ENCODE measurements at places on chromosomes 16 and 17. TPM values are rescaled to one million over a fixed set of nuclear protein-coding genes. Genes with fewer than 3 reads are reported as not detected.

GRCh38 chr17:49793309-49793708, 4.8 kb downstream of the KAT7 start:
- DNase-seq: no peak

DNA sequence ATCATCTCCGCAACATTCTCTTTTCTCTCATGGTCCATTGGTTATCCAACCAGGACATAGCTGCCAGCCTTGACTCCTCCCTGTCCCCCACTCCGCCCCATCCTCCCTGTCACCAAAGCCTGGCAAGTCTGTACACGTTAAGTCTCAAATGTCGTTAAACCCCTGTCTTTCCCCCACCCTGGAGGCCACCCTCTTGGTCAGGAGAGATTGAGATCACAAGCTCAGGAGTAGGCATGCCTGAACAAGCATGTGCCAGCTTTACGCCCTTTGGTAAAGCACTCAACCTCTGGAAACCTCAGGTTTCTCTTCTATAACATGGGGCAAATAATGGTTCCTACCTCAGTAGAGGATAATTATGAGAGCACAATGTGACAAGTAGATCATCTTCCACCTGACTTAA, 38.1 kb upstream of the CCL1 start:
- DNase-seq: no peak

DNA sequence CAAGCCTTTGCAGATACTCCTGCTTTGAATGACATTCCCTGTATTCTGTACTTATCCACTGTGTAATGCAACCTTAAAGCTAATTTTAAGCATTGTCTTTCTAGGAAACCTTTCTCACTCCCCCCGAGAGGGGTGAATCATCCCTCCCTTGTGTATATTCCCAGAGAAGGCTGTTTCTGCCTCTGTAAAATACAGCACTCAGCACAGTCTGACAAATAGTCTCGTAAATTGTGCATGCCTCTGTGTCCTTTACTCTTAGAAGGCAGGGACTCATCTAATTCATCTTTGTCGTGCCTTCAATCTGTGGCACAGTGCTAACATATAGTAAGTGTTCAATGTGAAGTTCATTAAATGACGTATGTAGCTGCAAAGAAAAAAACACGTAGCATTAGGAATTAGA, 200.7 kb downstream of the CA10 start:
- no peak for DNase-seq

DNA sequence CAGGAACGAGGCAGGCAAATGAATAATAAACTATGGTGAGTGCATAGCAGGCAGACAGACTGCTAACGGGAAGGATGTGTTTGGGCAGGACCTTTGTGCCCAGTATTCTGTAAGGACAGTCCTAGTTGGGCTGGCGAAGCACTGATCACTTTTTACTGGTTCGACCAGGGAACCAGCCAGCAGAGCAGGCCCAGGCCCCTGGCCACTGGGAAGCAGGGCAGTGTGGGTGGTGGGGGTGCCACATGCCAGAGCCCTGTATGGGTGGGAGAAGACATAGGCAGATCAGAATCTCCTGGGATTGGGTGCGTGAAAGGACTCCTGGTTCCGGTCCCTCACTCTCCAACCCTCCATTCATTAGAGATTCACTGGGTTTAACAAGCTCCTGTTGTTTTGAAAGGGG, 4.0 kb upstream of the VAMP2 start:
- no peak for DNase-seq

- peak; percentile 66 for DNase-seq
These were observed 24.8 kb upstream of the SIAH1 start for GRCh38 chr16:48409839-48410632.

DNA sequence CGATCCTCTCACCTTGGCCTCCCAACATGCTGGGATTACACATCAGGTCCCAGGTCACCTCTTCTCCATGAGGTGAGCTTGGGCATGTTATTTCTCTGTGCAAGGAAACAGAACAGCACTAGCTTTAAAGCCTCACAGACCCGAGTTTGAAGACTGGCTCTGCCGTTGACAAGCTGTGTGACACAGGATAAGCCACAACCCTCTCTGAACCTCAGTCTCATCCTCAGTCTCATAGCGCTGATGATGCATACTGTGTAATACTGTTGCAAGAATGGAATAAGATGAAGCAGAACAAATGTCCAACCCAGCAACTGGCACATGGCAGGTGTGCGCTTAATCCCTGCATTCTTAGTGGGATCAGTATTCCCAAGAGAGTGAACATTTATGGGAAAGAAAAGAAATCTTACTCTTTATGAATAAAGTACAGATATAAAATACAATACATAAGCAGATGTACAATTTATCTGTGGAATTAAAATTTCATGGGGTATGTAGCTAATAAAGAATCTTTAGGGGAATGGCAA, 43.5 kb downstream of the ABAT start:
- DNase-seq: no peak

GRCh38 chr16:804193-805048, 3.9 kb upstream of the GNG13 start:
- no peak for DNase-seq

GRCh38 chr16:89727406-89728120, 6.2 kb downstream of the ZNF276 start:
- DNase-seq: no peak

DNA sequence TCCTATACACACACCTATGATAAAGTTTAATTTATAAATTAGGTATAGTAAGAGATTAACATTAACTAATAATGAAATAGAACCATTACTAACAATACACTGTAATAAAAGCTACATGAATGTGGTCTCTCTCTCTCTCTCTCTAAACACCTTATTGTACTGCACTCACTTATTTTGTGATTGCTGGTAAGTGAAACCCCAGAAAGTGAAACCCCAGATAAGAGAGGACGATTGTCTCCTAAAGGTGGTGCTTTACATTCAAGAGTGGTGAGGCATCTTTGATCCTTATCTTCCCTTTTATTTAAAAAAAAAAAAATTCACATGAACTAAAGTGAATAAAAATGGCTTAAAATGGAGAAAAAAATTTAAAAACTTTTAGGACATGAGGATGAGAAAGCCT, 80.1 kb upstream of the TRAP1 start:
- DNase-seq: no peak

GRCh38 chr17:60188759-60189158, 39.0 kb downstream of the CA4 start:
- DNase-seq: no peak

DNA sequence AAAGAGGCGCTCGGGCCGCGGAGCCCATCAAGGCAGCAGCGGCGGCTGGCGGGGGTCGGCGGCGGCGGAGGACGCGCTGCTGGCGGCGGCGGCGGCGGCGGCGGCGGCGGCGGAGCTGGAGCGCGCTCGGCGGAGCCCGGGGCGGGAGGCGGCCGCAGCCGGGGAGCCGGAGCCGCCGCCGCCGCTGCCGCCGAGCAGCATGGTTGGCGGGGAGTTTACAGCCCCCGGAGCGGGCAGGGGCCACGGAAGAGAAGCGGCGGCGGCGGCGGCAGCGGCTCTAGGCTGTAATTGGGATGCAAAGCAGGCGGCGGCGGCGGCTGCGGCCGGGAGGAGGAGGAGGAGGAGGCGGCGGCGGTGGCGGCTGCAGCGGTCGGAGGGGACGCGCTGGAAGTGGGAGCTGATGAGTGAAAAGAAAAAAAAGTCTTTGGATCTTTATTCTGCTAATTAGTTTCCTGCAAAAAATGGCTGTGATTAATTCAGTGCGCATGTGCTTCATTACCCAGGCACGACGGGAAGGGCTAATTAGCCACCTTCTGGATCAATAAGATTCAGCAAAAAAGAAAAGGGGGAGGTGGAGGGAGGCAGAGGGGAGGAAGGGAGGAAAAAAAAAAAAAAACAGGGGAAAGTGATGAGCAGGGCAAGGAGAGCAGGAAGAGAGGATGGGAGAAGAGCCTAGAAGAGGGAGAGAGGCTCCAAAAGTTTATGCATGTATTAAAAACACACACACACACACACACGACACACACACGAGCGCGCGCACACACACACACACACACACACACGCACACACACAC, 10.9 kb upstream of the ZFHX3 start:
- DNase-seq: no peak

- DNase-seq: no peak
These were observed 64.5 kb downstream of the ASIC2 start for GRCh38 chr17:33228548-33228947.

DNA sequence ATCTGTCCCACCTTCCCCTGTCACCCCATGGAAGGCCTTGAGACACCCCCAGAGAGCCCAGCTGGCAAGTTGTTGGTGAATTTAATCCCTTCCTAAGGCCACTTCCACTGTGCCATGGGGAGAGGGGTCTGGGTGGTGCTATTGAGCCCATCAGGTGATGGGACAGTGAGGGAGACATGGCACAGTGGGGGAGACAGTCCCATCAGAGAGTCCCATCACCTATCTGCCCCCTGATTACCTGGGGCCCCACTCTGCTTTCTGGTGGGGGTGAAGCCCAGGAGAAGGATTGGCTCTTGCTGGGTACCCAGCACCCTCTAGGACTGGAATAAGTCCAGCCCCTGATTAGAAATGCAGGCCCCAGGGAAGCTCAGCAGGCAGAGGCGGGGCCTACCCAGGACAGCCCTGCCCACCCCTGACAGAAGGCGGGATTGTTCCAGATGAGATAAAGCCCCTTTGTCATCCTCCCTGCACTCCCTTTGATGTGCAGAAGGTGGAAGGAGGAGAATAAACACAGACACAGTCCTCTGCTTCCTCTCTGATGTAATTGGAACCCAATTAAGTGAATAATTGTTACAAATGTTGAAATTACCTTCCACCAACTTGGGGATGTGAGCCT, 18.9 kb downstream of the TMEM132E start:
- no peak for DNase-seq

- DNase-seq: no peak
These were observed 676.3 kb upstream of the CDH8 start for GRCh38 chr16:62712566-62712965.

DNA sequence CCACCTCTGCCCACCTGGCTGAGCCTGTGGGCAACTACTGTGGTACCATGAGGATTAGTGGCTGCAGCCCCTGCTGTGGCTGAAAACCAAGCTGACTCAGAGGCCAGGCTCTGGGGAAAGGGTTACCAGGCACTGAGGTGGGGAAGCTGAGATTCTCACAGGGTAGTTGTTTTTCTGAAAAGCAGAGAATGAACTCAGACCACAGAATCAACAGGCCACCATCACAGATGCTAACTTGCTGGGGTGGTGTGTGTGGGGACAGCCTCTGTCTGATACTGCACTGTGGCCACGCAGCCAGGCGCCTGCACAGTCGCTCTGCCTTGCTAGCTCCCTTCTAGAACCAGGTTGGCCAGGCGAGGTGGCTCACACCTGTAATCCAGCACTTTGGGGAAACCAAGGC, 28.8 kb downstream of the NPLOC4 start:
- no peak for DNase-seq

- no peak for DNase-seq
These were observed 17.7 kb upstream of the SLC12A3 start for GRCh38 chr16:56847173-56847910.

GRCh38 chr16:24858219-24859041, 12.7 kb downstream of the SLC5A11 start:
- DNase-seq: no peak

DNA sequence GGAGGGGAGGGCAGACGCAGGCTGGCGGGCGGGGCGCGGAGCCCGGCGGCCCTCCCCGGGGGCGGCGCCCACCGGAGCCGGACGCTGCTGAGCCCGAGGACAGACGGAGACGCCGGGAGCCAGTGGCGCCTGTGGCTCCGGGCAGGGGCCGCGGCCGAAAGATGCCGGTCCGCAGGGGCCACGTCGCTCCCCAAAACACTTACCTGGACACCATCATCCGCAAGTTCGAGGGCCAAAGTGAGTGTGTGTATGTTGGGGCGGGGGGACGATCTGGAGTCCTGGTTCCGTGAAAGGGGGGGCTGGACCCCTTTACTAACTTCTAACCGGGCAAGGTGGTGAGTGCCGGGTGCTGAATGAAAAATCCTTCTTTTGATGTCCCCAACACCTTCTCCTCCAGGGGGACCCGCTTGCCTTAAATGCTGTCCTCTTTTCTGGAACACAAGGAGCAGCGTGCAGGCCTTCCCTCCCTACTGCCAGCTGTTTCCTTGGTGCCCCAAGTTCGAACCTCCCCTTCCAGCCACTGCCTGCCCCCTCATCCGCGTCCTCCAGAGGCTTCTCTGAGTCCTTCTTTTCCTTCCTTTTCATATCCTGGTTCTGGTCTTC, at the start of gene KCNH6:
KCNH6 (plus strand) TSS at position 106 of the 603 bp plus-strand sequence; CDS start at position 162, 56 bp downstream.
- no peak for DNase-seq

GRCh38 chr17:28188841-28189263, 130.1 kb upstream of the TMEM97 start:
- no peak for DNase-seq

The CCL5 gene
- total RNA-seq: 1.0 TPM

The KRTAP9-8 gene
- total RNA-seq: not detected

The GTF3C1 gene
- 77.2 TPM for total RNA-seq

The MYH10 gene
- total RNA-seq: 48.9 TPM

The EARS2 gene
- 18.1 TPM for total RNA-seq

The NPIPB13 gene
- 1.7 TPM for total RNA-seq

The DPEP2 gene
- 1.6 TPM for total RNA-seq

The ANKS3 gene
- 13.5 TPM for total RNA-seq

The SRCIN1 gene
- 1.1 TPM for total RNA-seq

The SEZ6L2 gene
- total RNA-seq: 2.6 TPM

The TP53TG3B gene
- total RNA-seq: not detected

The CDRT15L2 gene
- total RNA-seq: not detected

The LASP1 gene
- 65.4 TPM for total RNA-seq

The NUDT21 gene
- total RNA-seq: 43.7 TPM

The CAPN15 gene
- total RNA-seq: 28.1 TPM

Measured in right atrium auricular region (tissue), 2 donors.